Fibroblast of skin of left biceps (primary cell): ENCODE measurements at places on chromosomes 16 and 17.

DNA sequence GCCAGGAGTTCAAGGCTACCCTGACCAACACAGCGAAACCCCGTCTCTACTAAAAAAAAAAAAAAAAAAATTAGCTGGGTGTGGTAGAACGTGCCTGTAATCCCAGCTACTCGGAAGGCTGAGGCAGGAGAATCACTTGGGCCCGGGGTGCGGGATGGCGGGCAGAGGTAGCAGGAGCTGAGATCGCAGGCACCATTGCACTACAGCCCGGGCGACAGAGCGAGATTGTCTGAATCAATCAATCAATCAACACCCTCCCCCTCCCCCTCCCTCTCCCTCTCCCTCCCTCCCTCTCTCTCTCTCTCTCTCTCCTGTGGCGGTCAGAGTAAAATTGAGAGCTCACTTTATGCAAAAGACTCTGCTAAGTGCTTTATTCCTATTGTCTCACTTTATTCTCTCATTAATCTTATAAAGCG lies 1.2 kb downstream of the HSDL1 start:
- no peak for DNase-seq

DNA sequence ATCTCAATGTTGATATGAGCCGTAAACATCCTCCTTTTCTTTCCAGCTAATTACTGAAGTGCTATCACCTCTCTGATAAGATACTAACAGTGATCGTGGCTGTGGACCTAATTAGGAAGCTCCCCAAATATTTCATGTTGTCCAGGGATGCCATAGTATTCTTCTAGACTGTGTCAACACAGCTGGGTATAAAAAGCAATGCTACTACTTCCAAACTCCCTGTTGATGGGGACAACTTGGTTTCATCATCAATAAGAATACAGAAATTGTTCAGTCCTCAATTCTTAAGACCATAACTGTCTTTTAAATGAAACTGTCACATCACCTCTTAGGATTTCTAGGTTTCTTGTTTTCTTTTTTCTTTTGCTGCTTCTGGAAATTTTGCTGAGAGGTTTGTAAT lies 530.6 kb downstream of the TOX3 start:
- DNase-seq = no peak

GRCh38 chr16:64754279-64754678 lies 367.6 kb downstream of the CDH11 start:
- DNase-seq = no peak

DNA sequence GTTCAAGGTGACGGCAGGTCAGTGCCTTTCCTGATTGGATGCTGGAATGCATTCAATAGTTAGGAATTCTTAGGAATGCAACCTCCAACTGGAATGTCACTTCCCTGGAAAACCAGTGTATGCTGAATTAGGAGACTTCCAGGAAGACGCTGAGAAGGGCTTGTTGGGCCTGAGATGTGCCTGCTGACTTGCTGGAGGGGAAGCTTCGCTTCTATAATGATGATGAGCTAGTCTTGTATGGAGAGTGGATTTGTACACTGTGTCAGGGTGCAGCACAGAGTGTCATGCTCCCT lies 45.6 kb downstream of the SMPD3 start:
- DNase-seq = no peak

DNA sequence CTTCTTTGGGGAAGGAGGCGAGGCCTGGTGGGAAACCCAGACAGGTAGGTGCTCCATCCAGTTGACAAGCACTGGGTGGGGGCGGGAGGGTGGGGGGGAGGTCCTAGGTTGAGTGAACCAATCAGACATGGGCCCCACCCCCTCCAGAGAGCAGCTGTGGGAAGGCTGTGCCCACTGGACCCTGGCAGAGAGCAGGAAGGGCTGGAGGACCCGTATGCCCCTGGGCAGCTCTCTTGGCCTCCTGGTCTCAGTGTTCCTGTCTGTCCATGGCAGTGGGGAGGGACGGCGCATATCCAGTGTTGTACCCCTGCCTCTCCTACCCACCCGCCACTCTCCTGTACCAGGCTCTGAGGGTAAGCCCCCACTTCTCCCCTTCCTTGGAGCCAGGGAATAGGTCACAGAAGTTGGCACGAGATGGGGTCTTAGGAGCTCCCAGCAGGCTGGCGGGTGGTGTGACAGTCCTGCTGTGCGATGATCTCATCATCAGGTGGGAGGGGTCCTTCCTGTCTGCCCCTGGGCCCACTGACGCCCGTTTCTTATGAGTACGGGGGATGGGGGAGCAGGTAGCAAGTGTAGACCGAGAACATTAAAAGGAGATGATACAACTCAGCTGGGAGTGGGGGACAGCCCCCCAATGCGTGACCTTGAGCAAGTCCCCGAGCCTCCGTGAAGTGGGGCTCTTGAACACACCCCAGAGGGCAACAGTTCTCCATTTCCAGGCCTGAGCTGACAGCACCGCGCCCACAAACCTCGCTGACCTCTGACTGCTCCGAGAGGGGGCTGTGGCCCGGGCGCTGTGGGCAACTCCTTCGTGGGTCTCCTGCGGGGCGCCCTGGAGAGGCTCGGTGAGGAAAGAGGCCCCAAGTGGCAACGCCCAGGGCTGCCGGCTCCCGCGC lies 1.2 kb upstream of the ZFPM1 start:
- DNase-seq = no peak

- DNase-seq = peak; percentile 8
Observed at GRCh38 chr17:3935140-3935542, 18.9 kb upstream of the P2RX1 start.

GRCh38 chr17:8031950-8032349 lies 6.9 kb upstream of the ALOX15B start:
- no peak for DNase-seq

- DNase-seq = no peak
Observed at GRCh38 chr17:45003877-45004276, 35.8 kb upstream of the C1QL1 start.

DNA sequence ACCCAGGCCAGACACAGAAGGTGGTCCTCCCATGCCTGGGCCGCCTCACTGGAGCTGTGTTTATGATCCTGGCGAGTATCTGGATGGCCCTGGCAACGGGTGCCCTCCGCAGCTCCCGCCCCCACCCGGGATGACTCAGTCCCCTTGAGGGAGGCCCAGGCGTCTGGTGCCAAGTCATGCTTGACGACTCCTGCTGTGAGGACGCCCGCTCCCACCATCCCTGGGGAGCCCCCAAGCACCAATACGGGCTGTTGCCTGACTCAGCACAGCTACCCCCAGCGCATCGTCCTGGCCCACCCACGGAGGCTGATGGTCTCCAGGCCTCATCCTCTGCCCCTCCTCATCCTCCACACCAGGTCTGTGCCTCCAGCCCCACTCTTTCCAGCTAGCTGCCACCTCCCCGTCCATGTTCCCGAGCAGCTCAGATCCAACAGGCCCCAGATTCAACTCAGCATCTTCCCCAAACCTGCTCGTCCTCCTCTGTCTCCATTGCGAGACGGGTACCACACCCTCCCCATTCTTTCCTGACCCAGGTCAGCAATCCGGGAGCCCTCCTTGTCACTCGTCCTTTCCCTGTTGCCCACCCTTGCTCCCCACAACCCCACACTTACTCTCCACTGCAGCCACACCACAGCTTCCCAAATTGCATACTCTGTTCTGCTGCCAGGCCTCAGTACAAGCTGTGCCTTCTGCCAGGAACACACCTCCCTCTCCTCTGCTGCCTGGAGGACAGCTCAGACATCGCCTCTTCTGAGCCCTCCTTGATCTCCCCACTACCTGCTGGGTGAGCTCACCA lies 2.6 kb downstream of the CAMKK1 start:
- DNase-seq = peak; percentile 46

DNA sequence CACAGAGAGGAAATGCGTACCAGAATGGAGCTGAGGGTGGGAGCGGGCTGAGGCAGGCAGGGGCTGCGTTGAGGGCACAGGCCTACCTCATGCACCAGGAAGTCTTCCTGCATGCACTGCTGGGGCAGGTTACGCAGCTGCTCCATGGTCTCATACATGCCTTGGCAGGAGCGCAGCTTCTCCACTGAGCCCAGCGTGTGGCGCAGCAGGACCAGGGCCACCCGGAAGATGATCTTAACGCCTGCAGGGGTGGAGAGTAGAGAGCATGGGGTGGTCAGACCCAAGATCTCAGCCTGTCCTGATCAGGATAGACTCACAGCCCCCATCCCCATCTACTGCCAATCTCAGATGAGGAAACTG lies 3.4 kb upstream of the CD2BP2 start:
- DNase-seq = no peak

DNA sequence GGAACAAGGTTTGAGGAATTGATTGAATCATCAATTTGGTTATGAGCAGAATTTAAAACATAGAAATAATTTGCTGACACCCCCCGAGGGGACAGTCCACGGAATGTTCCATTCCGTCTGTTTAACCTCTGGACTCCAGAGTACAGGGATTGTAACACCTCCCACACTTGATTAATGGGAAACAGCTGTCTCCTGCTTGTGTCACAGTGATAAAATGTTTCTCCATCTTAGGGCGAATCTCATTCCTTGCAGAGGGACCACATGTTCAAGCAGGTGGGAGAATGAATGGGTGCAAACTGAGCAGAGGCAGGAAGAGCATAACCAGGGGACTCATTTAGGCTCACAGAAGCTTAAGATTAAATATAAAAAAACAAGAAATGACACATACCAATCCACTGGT lies 249.5 kb upstream of the RBFOX1 start:
- DNase-seq = no peak

GRCh38 chr16:54489225-54490111 lies 202.9 kb upstream of the IRX3 start:
- no peak for DNase-seq
